ENCODE measurements at places on chromosomes 16 and 17. TPM values are rescaled to one million over a fixed set of nuclear protein-coding genes. Genes with fewer than 3 reads are reported as not detected.

Gene BEAN1
- not detected for total RNA-seq

Gene MT4
- not detected for total RNA-seq

Gene KRTAP4-8
- not detected for total RNA-seq

Gene METTL16
- 24.7 TPM for total RNA-seq

Gene FOXF1
- total RNA-seq: 1.1 TPM

GRCh38 chr17:20010936-20011335, 1.8 kb downstream of the SPECC1 start:
- no peak for DNase-seq

DNA sequence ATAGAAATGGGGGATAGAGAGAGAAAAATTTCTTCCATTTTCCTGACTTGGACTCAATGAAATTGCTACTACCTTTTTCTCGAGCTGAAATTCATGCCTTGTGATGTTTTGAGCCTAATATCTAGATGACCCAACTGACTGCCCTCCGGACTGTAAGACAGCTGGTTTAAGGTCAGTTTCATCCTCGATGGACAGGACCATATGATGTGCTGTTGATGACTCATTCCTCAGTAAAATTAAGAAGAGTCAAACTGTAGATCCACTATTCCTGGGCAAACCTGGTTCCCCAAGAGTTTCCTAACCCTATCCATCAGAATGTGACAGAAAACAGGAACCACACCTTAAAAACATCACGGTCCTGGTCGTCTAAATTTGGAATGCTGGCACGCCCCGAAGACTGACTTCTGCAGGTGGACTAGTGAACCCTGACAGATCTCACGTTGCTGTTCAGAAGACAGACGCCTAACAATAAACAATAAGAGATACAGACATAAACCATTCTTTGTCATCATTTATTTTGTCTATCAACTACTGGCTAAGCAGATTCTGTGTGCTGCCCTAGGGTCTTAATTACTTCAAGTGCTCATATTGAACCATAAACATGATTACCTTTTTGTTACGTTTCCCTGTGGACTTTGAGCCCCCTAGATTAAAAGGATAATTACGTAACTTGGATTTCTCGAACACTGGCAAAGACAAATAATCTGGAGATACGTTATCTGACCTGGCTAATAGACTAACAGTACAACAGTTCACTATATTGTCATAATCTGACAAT, 45.1 kb upstream of the NOS2 start:
- no peak for DNase-seq

DNA sequence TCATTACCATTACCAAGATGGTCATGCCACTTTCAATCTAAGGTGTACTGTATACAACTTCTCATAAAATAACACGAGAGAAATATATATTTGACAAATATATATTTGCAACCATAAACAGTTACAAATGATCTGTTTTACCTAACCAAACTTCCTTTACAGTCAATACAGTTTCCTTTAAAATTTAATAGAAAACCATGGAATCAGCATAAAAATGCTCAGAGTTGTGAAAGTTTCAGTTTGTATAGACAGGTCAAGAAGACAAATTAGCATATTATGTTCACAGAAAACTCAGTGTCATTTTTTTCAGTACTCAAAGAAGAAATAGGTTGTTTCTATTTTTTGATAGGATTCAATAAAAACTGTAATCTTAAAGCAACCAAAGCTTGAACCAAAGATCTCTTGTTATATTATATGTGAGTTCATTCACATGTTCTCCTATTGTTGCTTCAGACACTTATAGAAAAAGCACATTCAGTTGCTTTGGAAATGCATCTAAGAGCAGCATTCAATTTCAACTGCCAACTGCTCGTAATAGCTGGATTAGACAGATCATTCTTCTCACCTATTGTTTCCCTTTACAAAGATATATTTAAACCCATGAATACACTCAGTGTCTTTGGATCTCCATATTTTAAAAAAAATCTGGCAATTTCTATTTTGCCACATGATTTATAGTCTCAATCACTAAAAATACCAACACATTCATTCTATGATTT, 15.1 kb downstream of the SSH2 start:
- no peak for DNase-seq

DNA sequence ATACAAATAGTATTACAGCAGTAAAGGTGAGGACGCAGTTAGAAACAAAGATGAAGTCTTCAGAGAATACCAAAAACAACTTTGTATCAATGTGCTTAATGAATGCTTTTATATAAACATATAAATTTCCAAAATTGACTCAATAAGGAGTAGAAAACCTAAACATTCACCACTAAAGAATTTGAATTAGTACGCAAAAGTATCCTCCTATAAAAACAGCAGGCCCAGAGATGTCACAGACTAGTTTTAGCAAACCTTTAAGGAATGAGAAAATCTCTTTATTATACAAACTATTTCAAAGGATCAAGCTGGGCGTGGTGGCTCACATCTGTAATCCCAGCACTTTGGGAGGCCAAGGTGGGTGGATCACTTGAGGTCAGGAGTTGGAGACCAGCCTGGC, 86.2 kb downstream of the OR1D5 start:
- DNase-seq: no peak

DNA sequence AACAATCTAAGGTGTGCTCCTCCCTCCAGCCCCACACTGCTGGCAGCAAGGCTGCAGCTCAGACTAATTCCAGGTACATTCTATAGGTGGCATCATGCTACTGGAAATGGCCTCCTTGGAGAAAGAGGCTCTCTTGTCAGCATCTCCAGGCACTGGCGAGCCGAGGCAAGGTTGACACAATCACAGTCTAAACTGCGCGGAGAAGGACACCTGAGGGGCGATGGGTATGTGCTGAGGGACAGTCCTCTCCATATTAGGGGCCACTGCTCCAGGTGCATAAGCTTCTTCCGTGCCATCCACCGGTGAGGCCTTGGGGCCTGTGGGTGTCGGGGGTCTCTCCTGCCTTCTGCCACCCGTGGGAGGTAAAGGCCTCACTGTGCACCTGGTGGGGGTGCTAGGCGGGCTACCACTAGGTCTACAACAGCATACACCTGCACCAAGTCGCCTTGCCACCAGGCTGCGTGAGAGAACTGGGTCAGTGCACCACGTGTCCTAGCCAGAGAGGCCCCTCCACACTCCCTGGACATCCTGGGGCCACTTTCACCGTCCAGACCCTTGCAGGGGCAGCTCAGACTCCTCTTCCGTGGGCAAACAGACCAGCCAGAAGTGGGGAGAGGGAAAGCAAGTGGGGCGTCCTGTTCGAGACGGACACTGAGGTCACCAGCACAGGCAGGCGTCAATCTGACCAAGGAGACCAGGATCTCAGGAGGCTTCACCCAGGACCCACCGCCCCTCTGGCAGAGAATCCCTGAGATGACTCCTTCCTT, 12.1 kb upstream of the CBX8 start:
- no peak for DNase-seq

- no peak for DNase-seq
Measured at GRCh38 chr16:13307255-13307654, 405.9 kb downstream of the SHISA9 start.

DNA sequence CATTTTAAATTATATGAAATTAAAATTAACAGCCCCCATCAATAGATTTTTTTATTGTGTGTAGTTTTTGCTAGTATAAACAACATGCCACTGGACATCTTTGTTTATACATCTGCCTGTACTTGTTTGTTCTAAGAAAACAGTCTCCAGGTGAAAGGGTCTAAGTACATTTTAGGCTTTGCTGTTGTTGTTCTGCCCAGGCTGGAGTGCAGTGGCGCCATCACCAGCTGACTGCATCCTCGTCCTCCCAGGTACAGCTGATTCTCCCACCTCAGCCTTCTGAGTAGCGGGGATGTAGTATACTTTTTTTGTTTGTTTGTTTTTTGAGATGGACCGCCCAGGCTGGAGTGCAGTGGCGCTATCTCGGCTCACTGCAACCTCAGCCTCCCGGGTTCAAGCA, 25.5 kb downstream of the C17orf58 start:
- DNase-seq: no peak

- DNase-seq: no peak
Measured at GRCh38 chr16:70751593-70751992, 49.4 kb downstream of the VAC14 start.

DNA sequence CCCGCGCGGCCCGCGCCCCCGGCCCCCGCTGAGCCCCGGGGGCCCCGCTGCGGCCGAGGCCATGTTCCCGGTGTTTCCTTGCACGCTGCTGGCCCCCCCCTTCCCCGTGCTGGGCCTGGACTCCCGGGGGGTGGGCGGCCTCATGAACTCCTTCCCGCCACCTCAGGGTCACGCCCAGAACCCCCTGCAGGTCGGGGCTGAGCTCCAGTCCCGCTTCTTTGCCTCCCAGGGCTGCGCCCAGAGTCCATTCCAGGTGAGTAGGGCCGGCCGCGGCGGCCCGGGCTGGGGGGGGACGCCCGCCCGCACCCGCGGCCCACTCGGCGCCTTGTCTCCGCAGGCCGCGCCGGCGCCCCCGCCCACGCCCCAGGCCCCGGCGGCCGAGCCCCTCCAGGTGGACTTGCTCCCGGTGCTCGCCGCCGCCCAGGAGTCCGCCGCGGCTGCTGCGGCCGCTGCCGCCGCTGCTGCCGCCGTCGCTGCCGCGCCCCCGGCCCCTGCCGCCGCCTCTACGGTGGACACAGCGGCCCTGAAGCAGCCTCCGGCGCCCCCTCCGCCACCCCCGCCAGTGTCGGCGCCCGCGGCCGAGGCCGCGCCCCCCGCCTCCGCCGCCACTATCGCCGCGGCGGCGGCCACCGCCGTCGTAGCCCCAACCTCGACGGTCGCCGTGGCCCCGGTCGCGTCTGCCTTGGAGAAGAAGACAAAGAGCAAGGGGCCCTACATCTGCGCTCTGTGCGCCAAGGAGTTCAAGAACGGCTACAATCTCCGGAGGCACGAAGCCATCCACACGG, 504 bp downstream of the MAZ start:
- DNase-seq: peak; percentile 23

GRCh38 chr17:65360961-65361552, 200.4 kb downstream of the AXIN2 start:
- no peak for DNase-seq

- DNase-seq: no peak
Measured at GRCh38 chr16:695355-696089, 5.3 kb upstream of the WDR24 start.

- no peak for DNase-seq
Measured at GRCh38 chr16:53445534-53445933, 11.3 kb downstream of the RBL2 start.

- no peak for DNase-seq
Measured at GRCh38 chr16:57613514-57613913, 14.9 kb upstream of the ADGRG1 start.

GRCh38 chr17:80012765-80013741, 22.6 kb downstream of the TBC1D16 start:
- no peak for DNase-seq

DNA sequence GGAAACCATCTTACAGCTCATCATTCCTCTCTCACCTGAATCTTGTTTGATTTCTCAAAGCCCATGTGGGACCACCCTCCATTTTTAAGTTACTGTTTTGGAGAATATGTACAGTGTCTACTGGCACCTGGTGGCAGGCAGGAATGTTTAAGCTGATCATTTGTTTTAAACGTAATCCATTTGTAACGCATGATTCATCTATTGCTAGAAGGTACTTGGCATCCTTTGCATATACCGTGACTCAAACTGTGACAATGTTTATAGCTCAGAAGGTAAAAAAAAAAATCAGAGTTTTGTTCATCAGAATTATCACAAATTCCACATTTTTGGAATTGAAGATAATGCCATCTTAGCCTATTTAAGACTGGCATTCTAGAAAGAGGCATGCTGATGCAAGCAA, 1007.5 kb upstream of the EEF2KMT start:
- no peak for DNase-seq

GRCh38 chr16:57319646-57320045, 35.2 kb upstream of the PLLP start:
- DNase-seq: no peak
